Omental fat pad (tissue), 4 donors: ENCODE measurements at places on chromosomes 16 and 17. TPM values are rescaled to one million over a fixed set of nuclear protein-coding genes. Genes with fewer than 3 reads are reported as not detected.

DNA sequence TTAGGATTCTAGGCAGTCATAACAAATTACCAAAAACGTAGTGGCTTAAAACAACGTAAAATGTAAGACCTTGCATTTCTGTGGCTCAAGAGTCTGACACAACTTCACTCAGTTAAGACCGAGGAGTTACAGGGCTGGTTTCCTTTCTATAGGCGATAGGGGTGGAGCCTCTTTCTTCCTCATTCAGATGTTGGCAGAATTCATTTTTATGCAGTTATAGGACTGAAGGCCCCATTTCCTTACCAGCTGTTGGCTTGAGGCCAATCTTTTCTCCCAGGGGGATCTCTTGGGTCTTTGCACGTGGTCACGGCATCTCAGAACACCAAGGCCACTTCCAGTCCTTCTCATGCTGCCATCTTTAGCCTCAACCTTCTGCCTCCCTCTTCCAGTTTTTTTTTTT, 145.2 kb downstream of the KCNJ2 start:
- no peak for DNase-seq

The SLC25A39 gene
- 46.0 TPM for total RNA-seq

The OR3A3 gene
- total RNA-seq: not detected

DNA sequence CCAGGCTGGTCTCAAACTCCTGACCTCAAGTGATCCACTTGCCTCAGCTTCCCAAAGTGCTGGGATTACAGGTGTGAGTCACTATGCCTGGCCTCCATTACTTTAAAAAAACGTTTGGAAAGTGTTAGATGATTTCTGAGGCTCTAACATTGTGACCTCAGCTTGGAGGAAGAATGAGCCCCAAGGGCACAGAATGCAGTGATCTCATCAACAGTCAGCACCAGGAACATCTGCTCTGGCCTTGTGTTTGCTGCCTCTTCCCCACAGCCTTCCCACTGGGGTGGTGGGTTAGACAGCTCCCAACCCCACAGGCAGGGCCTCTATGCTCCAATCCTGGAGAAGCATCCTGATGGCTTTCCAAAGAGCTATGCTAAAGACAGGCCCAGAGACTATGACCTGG, 37.7 kb upstream of the SREBF1 start:
- no peak for DNase-seq

- DNase-seq: no peak
Measured at GRCh38 chr17:2070241-2071023, 15.5 kb downstream of the HIC1 start.
